ENCODE measurements at places on chromosomes 7 and 10.

- DNase-seq = peak; percentile 48
Observed at GRCh38 chr7:112143582-112143981, 62.6 kb downstream of the DOCK4 start.

DNA sequence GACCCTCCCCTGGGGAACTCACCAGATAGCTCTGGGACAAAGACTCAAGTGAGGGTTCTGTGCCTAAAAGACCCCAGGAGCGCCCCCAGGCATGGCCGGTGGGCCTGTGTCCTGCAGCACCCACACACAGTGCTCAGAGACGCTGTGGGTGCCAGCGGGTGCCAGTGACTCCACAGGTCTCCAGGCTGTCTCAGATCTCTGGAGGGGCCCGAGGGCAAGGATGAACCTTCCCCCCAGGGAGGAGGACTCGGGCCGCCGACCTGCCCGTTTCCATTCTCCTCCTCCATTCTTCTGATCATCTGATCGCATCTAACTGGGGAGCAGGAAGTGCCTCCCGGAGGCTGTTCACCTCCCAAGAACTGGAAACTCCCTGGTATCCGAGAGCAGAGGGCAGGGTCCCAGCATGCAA is 980 bp downstream of the ADAM8 start:
- no peak for DNase-seq

GRCh38 chr10:52322936-52323335 is 8.9 kb downstream of the DKK1 start:
- no peak for DNase-seq

GRCh38 chr10:73758704-73759511 is 14.7 kb downstream of the SEC24C start:
- no peak for DNase-seq

DNA sequence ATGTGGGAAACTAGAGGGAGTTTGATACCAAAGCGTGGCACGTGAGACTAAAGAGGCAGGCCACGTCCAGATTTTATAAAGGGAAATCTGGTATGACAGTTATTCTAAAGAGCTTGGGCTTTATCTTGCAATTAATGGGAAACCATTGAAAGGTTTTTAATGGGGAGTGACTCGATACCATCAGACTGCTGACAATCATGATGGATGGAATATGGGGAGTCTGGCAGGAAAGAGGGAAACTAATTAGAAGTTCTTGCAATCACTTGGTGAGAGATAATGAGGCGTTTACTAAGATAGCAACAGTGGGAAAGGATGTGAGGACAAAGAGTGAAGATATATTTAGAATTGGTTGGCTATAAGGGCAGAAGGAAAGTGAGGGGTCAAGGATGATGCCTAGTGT is 94.0 kb downstream of the MBL2 start:
- peak; percentile 78 for DNase-seq

DNA sequence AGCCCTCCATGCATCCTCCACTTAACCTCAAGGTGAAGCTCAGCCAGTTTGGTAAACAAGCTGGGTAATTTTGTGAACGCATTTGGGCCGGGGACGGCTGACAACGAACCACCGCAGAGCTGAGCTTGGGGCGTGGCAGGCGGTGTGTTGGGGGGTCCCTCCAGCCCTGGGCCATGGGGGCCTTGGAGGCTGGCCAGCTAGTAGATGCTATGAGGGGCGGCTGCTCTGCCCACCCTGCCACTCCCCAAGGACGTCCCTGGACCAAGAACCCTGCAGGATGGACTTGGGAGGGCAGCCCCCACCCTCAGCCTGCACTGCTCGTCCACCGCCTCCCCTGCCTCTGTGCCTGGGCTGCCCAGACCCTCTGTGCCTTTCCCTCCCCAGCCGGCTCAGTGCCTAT is 12.0 kb upstream of the SCART1 start:
- DNase-seq = no peak

DNA sequence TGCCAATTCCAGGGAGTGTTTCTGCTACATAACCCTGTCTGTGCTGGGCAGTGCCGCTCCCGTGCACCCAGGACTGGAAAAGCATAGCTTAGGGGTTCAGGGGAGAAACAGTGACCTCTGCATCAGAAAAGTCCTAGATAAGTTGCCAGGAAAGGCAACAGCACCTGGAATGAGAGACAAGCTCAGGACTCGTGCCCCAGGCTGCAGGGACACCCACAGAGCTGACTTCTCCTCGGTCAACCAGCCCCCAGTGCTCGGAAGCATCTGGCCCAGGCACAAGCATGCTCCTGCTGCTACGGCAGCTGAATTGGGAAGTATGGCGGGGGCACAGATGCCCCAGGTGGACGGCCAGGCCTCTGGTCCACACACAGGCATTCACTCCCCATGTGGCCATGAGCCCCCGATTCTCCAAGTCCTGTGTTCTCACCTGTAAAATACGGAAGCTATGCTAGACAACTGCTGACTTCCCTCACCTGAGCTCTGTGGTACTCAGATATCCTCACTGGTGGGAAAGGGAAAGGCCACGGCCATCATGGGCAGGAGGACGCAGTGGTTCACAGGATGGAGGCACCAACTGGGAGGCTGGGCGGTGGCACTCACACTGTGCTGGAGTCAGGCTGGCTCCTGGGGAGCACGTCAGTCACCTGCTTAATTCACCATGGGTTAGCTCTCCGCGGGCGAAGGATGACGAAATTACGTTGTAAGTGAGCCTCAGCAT is 220.5 kb downstream of the PTPRN2 start:
- DNase-seq = peak; percentile 31

- no peak for DNase-seq
Observed at GRCh38 chr10:30029872-30030256, 29.5 kb downstream of the JCAD start.

GRCh38 chr10:130875897-130876472 is 435.5 kb downstream of the TCERG1L start:
- no peak for DNase-seq

DNA sequence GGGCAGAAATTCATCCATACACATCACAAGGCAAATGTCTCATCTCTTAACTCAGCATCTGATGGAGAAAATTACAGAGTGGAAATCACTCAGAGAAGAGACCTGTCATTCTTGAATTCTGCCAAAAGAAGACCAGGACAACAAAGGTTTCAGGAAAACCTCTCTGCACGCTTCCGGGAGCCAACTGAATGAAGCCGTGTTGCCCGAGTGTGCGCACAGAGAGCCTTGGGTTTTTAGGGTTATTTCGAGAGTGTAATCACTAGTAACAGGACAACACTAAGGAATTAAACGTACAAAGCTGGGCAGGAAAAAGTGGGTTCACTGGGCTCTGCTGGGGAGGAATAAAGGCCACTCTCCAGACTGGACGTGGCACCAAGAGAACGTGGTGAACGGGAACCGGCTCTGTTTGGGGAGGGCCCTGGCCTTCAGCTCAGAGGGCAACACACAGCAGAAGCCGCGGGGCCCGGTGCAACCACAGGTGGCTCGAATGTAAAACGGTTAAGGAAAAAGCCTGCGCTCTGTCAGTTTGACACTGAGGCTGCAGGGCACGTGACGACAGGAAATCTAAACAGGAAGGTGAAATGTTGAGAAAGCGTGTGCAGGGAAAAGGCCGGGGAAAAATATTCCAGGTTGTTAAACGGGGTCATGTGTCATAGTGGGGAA is 331.5 kb downstream of the DNAJB6 start:
- DNase-seq = no peak

Measured in cerebellar cortex (tissue), 1 donor.